ENCODE measurements at places on chromosomes 2 and 18.

DNA sequence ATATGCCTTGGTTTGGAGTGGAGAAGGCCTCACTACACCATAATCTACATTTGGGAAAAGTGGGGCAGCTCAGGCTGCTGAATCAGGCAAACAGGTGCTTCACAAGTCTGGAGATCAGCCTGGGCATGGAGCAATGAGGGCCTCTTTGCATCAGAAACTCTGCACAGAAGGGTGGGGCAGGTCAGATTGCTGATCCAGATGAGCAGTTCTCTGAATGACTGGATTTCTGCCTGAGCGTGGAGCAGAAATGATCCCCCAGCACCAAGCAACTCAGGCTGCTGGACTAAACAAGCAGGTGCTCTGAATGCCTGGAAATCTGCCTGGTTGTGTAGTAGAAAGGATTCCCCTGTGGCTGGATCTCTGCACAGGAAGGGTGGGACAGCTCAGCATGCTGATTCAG lies 605.3 kb upstream of the ZNF804A start:
- DNase-seq: no peak

DNA sequence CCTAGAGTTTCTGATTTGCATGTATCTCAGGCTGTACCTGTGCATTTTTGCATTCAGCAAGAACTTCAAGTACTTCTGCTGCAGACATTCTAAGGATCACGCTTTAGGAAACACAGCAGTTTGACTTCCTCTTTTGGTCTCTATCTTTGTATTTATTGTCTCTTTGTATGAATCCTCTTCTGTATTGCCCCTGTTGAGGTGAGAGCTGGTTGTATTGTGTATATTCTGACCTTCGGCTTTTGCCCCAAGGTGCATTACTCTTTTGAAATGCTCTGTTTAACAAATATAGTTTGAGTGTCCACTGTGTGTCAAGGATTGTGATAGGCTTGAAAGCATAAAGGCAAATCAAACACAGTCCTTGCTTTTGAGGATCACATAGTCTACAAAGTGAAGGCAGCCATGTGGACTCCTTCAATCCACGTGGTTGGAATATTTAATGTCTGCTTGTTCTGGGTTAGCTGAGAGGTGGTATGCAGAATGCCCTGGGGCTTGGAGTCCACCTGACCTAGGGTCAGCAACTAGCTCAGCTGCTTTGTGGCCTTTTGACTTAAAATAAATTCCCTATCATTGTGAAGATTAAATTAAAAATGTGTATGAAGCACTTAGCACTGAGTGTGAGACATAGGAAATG lies 108.1 kb downstream of the LYPD6 start:
- DNase-seq: no peak

DNA sequence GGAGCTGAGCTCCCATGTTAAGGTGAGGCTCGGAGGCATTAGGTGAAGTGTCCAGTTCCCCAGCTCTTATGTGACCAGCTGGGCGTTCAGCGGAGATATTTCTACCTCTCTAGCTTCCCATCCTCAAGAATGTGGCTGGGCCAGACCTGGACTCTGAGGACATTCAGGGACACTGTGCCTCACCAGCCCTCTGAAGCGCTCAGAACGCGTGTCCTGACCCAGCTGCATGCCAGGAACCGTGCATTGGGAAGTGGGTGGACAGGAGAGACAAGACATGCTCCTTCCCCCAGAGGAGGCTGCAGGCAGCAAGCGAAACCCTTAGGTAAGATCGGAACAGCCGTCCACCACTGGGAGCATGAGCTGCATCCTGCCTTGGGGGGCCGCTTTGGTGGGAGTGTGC lies 38.0 kb upstream of the GPAT2 start:
- DNase-seq: no peak

GRCh38 chr18:5167831-5168230 lies 29.2 kb downstream of the AKAIN1 start:
- no peak for DNase-seq

DNA sequence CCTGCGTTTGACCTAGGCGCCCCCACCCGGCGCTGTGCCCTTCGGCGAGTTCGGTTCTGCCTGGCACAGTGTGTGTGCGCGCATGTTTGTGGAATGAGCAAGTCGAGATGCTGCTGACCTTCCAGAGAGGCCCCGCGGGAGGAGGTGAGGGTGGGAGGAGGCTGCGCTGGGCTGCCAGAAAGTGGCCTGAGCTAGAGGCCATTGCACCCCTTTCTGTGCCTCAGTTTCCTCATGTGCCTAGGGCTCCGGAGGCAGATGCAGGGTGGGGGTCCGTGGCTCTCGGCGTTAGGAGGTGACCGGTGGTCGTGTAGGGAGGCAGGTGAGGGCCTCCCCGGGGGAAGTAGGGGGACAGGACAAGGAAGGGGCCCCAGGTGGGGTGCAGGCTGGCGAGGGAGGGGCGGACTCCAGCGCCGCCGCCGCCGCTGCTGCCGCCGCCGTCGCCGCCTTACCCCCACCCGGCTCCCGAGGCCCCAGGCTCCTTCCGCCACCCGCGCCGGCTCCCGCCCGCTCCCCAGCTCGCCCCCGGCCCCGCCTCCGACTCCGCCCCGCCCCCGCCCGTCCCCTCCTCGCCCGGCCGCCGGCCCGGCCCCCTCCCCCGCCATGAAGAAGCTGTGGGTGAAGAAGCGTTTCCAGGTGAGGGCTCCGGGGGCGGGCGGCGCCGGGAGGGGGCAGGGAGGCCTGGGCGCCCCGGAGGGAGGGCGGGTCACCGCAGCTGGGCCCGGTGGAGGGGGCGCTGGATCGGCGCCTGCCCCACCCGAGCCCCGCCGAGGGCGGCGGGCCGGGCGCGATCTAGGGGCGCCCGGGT lies 7.0 kb downstream of the SPEG start:
- DNase-seq: no peak

DNA sequence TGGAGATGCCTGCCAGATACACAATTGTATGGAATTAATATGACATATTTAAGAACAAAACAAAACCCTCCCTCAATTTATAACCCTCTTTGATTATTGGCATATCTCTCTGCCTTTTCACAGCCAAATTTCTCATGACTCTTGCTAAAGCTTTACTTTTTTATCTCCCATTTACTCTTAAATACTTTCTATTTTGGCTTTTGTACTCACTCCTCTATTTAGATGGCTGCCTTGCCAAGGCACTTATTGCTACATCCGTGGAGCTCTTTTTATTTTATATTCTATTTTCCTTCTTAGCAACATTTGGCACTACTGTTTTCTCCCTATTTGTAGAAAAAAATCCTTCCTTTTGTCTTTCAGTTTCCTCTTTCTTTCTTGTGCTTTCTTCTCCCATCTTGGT lies 466.4 kb upstream of the CWC22 start:
- no peak for DNase-seq

DNA sequence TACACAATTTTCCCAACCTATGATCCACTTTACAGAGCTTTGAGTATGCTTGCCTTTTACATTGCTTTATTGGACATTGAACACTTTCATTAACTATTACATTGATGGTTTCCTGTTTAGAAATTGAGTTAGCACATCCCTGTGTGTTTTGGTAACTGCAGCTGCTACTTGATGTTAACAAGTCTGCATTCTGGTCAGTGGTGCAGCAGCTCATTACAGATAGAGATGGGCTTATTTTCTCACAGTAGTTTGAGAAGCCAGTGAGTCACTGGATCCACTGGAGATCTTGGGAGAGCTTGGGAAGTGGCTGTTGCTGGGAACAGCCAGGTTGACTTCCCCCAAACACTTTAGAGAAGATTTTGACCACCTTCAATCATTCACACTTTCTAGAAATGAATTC lies 150.5 kb downstream of the ARHGAP15 start:
- no peak for DNase-seq

DNA sequence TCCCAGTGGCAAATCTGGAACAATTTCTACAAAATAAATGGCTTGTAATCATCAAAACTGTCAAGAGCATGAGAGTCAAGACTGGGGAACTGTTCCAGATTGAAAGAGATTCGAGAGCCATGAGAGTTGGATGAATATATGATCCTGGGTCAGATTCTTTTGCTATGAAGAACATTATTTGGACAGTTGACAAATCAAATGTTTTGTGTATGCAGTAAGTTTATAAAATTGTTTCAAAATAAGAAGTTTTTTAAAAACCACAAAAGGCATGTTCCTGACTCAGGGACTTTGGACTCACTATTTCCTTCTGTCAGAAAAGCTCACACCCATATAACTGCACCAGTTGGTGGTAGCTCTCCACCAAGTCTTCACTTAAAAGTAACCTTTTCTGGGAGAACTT lies 38.5 kb downstream of the ROCK2 start:
- DNase-seq: no peak

GRCh38 chr2:226475650-226476049 lies 324.0 kb downstream of the IRS1 start:
- DNase-seq: no peak

DNA sequence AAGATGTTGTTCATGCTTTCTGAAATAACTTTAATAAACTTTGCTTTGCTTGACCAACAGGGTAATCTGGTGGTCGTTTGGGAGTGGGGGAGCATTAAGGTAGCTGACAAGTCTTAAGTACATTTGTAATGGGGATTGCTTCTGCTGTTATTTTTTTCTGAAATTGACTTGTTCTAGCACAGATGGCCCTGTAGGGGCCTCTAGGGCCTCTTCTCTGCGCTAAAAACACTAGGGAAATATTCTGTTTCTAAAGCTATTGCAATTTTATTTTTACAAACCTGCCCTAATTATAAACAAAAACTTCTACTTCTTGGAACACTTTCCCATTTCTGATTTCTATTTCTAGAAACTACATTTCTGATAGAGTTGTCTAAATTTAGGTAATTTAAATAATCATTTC lies 191.3 kb upstream of the KCNJ3 start:
- no peak for DNase-seq

- DNase-seq: no peak
Measured at GRCh38 chr2:1477196-1478040, 64.2 kb downstream of the TPO start.

GRCh38 chr2:164275659-164276058 lies 345.6 kb downstream of the GRB14 start:
- no peak for DNase-seq

DNA sequence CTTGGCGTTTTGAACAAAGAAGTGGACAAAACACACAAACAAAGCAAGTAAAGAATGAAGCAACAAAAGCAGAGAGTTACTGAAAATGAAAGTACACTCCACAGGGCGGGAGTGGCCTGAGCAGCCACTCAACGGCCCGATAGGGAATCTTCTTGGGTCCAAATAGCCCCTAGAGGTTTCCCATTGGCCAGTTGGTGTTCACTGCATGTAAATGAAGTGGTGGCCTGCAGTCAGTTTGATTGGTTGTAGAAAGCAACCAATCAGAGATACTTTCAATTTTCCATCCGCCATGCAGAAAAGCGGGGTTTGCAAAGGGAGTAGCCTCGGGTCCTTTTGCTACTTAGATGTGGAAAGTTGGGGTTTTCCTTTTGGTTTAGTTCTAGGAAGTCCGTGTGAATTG lies 31.6 kb downstream of the CYBRD1 start:
- DNase-seq: no peak

GRCh38 chr2:205323929-205324328 lies 358.4 kb upstream of the NRP2 start:
- no peak for DNase-seq

DNA sequence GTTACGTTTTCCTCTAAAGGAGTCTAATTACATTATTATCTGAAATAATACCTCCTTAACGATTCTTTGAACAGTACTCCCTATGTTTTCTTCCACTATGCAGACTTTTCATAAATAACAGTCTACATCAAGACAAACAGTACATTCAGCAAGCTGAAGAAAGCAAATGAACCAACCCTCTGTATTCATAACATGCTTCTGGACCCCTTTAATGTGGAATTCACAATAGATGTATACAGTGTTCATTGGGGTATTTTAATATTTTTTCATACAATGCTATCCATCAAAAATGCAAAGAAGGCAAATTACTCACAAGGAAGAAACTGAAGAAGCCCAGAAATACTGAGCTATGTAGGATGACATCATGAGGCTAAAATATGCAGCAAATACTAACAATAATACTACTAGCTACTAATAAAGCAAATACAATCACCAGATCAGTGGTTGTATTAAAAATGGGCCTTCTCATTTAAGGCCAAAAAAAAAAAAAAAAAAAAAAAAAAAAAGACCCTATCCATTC lies 408.6 kb downstream of the MTX2 start:
- DNase-seq: no peak

GRCh38 chr2:71812736-71813135 lies 334.9 kb downstream of the CYP26B1 start:
- no peak for DNase-seq
